Urinary bladder (tissue), 4 donors: ENCODE measurements at places on chromosomes 5 and 9. TPM values are rescaled to one million over a fixed set of nuclear protein-coding genes. Genes with fewer than 3 reads are reported as not detected.

ELOVL7 gene
- 2.6 TPM for total RNA-seq

PROB1 gene
- total RNA-seq: 1.4 TPM

PCDHGB1 gene
- 5.7 TPM for total RNA-seq

BAAT gene
- not detected for total RNA-seq

ZNF454 gene
- 10.6 TPM for total RNA-seq

CDH9 gene
- 0.53 TPM for total RNA-seq

GDA gene
- total RNA-seq: 5.4 TPM

IFT74 gene
- 39.6 TPM for total RNA-seq

TUBB4B gene
- 57.9 TPM for total RNA-seq

HMMR gene
- 29.0 TPM for total RNA-seq

NCS1 gene
- total RNA-seq: 32.5 TPM

GDNF gene
- 1.5 TPM for total RNA-seq

ADAMTS16 gene
- 13.5 TPM for total RNA-seq

ABLIM3 gene
- total RNA-seq: 9.8 TPM

MLANA gene
- not detected for total RNA-seq

HRCT1 gene
- total RNA-seq: 0.42 TPM

ADAMTS19 gene
- total RNA-seq: 107 TPM

ARSI gene
- total RNA-seq: 16.8 TPM

ZNF367 gene
- total RNA-seq: 22.0 TPM

LMX1B gene
- total RNA-seq: not detected

TRIP13 gene
- 8.7 TPM for total RNA-seq

RLN1 gene
- total RNA-seq: 0.42 TPM

GRXCR2 gene
- not detected for total RNA-seq

PPIP5K2 gene
- total RNA-seq: 143 TPM

TAF11L10 gene
- not detected for total RNA-seq

PRR7 gene
- total RNA-seq: 0.58 TPM

UBAP1 gene
- 21.6 TPM for total RNA-seq

TRIM36 gene
- total RNA-seq: 1.8 TPM

FAM221B gene
- 0.21 TPM for total RNA-seq

IRX4 gene
- not detected for total RNA-seq

INSL6 gene
- total RNA-seq: not detected

CCNO gene
- 1.6 TPM for total RNA-seq

ADCY2 gene
- 6.5 TPM for total RNA-seq

PRR16 gene
- 7.6 TPM for total RNA-seq

PPP2R2B gene
- 11.8 TPM for total RNA-seq

TEX48 gene
- total RNA-seq: not detected

CPEB4 gene
- 26.4 TPM for total RNA-seq

RNF183 gene
- 0.26 TPM for total RNA-seq

TAF1L gene
- total RNA-seq: not detected

FOXD4L5 gene
- 0.05 TPM for total RNA-seq

SYNPO gene
- total RNA-seq: 6.8 TPM
